ENCODE measurements at places on chromosomes 16 and 17.

- no peak for DNase-seq
These were observed 8.4 kb upstream of the GAA start for GRCh38 chr17:80092959-80093358.

- DNase-seq = peak; percentile 74
These were observed 2.3 kb upstream of the PHF12 start for GRCh38 chr17:28953444-28954118.

DNA sequence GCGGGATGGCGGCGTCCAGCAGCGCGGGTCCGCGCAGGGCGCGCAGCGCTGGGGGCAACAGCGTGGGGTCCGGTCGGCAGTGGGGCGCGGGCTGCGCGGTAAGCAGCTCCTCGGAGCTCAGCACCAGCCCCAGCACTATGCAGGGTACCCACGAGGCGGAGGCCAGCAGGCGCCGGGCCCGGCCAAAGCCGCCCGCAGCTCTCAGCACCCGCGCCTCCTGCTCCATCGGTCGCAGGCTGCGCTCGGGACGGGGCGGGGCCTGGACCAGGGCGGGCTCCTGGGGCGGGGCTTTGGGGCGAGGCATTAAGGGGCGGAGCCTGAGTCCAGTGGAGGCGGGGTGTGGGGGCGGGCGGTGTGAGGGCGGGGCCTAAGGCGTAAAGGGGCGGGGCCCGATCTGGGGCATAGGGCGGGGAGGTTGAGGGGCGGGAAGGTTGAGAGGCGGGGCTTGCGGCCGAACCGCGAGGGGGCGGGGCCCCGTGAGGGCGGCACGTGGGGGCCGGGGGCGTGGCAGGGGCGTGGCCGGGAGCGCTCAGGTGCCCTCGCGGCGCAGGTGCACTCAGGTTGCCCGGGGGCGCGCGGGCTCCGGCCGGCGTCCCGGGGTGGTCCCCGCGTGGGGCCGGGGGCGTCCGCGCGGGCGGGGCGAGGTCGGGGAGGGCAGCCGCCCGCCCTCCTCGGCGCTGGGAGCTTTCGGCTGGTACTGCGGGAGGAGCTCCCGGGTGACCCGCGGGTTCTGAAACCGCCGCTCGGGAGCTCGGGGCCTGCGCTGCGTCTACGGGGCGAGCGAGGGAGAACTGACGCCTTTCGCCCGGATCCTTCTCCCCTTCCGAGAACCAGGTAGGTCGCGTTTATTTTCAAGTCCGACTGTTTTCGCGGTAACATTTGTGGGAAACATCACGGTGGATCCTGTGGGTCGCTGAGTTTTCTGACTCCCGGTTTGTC lies 1.4 kb upstream of the SLC22A31 start:
- DNase-seq = no peak

DNA sequence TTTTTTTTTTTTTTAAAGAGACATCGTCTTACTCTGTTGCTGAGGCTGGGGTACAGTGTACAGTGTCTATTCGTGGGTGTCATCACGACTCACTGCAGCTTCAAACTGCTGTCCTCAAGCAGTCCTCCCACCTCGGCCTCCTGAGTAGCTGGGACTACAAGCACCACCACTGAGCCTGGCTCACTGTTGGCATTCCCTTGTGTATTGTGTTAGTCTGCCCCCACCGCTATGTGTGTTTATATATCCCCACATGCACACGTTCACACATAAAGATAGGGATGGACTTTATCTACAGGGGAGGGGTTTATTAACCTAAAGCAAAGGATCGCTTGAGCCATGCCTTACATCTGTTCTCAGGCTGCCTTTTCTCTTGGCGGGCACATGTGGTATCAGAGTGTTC lies 63.8 kb downstream of the SEC14L1 start:
- no peak for DNase-seq

DNA sequence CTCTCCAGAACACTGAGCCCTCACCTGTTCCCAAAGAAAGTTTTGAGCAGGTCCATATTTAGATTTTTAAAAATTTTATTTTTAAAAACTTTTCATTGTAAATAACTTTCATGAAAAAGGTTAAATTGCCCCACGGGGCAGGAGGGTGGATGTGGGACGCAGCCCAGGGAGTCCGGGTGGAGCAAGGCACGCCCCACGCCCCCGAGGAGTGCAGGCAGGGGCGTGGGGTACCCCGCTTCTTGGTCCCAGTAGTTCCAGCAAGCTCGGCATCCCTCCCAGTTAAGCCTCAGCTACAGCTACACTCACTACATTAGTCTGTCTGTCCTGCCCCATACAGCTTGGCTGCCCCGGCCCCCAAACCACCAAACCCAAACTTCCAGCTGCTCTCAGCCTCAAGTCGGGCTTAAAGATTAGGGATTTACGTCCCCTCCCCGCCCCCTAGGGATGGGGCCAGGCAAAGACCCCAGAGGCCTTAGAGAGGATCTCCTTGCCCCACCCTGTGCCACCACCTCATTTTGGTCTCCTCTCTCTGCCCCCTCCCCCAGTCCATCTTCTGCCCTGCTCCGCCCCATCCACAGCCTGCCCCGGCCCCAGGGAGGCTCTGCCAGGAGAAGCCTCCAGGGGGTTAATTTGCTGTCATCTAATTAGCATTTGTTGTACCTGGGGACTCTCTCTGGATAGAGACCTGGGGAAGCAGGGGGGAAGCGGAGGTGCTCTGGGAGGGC lies 4.6 kb downstream of the FOXJ1 start:
- DNase-seq = no peak

DNA sequence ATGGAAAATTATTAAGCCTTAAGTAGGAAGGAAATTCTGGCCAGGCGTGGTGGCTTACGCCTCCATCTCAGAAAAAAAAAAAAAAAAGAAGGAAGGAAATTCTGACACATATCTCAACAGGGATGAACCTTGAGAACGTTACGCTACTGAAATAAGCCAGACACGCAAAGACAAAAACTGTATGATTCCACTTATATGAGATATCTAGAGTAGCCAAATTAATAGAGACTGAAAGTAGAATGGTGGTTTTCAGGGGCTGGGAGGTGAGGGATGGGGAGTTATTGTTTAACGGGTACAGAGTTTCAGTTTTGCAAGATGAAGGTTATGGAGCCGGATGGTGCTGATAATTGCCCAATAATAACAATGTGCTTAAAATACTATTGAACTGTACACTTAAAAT lies 16.2 kb upstream of the HNF1B start:
- DNase-seq = no peak

DNA sequence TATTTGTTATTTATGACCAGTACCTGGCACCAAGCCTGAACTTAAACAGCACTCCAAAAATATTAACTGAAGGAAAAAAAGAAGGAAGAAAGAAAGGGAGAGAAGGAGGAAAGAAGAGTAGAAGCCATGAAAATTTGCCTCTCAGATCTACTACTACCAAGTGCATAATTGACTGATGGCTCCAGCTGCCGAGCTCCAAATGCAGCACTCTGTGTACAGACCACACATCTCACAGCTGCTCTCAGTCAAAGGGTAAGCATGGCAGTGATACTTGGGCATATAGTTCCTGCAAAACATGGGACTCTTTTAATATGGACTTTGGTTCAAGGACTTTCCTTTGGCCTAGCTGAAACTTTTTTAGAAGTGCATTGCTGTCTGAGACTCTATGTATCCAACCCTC lies 44.0 kb upstream of the NOG start:
- no peak for DNase-seq

- DNase-seq = no peak
These were observed 305.1 kb upstream of the GOT2 start for GRCh38 chr16:59039066-59039720.

GRCh38 chr17:47873200-47874090 lies 22.5 kb upstream of the SP6 start:
- DNase-seq = no peak

DNA sequence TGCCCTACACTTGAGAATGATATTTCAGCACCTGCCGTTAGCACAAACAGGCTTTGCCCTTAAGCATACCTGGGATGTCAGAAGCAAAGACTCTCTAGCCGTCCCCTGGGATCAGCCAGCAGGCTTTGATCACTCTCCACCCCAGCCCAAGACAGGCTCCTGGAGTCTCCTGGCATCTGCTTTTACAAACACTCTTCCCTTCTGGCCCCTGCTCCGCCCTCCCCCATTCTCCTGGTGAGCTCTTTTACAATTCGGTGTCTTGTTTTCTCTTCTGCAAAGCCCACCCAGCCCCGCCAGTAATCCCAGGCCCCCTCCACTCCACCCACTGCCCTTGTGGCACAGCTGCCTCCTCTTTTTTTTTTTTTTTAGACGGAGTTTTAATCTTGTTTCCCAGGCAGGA lies 50.4 kb downstream of the KATNIP start:
- DNase-seq = no peak

- no peak for DNase-seq
These were observed 129.9 kb downstream of the MGAT5B start for GRCh38 chr17:76997981-76998531.

DNA sequence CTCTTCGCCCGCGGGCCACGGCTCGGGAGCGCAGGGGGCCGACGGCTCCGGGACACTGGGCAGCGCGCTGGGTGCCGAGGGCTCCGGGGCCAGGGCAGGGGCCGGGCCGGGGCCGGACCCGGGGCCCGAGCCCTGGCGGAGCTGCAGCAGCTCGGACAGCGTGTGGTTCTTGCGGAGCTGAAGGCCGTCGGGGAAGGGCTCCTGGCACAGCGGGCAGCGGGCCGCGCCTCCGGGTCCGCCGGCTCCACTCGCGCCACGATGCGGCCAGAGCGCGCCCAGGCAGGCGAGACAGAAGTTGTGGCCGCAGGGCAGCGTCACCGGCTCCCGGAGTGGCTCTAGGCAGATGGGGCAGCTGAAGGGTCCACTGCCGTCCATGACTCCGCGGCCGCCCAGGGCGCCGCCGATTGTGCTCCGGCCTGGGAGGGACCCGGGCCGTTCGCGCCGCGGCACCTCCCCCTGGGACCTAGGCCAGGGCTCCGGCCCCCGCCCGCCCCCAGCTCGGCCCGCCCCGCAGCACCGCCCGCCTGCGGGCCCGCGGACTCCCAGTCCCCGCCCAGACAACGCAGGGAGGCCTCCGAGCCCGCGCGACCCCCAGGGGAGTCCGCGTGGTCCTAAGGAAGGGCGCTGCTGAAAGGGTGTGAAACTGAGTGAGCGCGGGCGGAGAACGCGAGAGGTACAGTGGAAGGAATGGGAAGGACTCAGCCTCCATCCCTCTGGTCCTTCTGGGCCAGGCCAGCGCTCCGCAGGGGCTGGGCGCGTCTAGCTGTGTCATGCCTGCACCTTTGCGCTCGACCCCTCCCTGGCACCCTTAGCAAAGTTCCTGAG lies at the start of gene TRIM47:
TSS of gene TRIM47 (minus strand) at position 408 of the 825 bp plus-strand sequence. CDS start at position 375, 33 bp downstream.
- peak; percentile 46 for DNase-seq

DNA sequence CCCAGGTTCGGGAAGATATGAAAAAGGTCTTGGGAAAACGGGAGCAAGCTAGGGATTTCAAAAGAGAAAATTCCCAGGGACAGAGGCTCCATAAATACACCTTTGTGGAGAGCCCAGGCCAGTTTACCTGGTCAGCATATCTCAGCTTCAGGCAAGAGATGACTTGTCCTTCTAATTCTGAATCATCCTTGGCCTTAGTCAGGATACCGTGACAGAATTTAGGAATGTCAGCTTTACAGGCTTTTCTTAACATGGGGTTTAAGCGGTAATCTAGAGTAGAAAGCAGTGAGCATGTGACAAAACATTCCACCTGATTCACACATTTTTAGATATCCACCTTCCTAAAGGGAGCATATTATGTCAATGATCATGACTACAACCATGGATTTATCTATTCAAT lies 41.1 kb upstream of the CLEC18B start:
- DNase-seq = no peak

DNA sequence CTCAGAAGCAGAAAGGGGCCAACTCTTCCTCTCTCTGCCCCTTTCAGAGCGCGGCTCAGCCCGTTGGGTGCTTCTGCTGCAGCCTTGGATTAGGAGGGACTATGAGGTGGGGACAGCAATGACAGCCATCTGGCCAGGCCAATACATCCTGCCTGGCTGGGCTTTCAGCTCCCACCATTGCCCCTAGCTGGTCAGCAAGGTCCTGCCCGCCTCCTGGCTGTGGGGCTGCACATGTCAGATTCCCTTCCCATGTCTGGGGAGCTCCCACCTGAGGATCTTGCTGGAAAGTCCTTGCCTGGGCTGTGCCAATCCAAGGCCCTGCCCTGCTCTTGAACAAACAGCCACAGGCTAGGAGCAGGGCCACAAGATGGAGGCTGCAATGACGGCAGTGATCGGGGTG lies 8.3 kb downstream of the TRIM65 start:
- no peak for DNase-seq

DNA sequence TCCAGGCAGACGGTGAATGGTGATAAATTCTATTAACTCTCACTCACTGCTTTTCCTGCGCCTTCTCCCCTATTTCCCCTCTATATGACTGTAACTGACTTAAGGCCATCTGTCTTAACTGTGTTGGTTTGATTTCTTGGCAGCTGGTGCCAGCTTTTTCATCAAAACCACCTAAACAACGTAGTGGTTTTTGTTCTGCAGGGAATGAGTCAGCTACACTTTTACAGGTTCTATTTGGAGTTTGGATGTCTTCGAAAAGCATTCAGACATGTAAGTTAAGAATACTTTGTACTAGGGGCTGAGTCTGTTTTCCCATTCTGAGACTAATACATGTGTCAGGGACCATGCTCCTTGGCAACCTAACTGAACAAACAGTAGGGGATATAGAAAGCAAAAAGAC lies 8.5 kb downstream of the REXO5 start:
- DNase-seq = no peak

DNA sequence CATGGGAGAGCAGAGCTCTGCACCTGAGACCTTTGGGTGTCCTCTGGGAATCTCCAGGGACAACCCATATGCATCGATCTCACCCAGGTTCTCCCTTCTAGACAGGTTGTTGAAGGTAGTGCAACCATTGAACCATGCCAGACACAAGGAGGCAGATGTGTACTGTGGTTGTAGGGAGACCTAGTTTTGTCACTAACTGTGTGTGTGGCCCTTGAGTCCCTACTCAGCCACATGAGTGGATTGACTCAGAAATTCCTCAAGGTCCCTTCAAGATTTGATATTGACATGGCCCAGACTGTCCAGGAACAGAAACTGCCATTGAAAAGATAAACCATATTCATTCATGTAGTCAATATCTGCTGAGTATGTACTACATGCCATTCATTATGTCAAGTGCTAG lies 396.4 kb upstream of the CCL2 start:
- no peak for DNase-seq

- DNase-seq = peak; percentile 62
These were observed 39.8 kb downstream of the ZNF778 start for GRCh38 chr16:89257281-89257731.

DNA sequence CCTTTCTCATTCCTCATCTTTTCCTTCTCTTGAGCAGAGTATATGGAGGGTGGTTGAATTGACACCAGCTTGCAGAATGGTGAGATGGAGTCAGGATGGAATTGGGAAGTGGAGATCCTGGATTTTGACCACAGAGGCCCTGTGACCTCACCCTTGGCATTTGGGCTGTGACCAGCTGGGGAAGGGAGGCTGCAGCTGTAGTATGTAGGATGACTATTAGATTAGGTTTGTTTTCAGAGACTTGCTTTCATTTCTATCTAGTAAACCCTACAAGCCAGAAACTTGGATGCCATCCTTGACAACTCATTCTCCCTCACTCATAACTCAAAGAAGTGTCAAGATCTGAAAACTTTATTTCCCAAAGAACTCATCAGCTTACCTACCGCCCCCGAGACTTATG lies 5.9 kb downstream of the GNGT2 start:
- DNase-seq = no peak

Data from retina (tissue), 1 donor.